ENCODE measurements at places on chromosomes 3 and 15.

GRCh38 chr3:172836390-172836997, 86.0 kb downstream of the ECT2 start:
- DNase-seq: no peak

GRCh38 chr3:59150039-59150438, 100.2 kb upstream of the CFAP20DC start:
- no peak for DNase-seq

GRCh38 chr15:36925653-36926426, 174.5 kb downstream of the MEIS2 start:
- no peak for DNase-seq

DNA sequence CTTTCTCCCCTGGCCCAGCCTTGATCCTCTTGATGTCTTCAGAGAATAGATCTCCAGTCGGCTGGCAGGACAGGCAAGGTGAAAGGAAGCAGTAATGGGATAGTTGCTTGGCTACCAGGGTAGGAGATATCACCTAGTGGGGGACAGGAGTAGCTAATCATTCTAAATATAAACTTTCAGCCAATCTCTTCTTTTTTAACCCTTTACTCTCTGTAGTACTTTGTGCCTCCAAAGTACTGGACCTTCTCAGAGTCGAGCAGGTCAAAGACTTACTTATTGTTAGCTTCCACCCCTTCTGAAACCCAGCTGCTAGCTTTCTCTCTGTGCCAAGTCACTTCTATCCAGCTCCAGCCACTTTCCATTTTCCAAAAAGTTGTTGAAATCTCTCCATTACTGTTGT, 43.4 kb upstream of the FILIP1L start:
- no peak for DNase-seq

DNA sequence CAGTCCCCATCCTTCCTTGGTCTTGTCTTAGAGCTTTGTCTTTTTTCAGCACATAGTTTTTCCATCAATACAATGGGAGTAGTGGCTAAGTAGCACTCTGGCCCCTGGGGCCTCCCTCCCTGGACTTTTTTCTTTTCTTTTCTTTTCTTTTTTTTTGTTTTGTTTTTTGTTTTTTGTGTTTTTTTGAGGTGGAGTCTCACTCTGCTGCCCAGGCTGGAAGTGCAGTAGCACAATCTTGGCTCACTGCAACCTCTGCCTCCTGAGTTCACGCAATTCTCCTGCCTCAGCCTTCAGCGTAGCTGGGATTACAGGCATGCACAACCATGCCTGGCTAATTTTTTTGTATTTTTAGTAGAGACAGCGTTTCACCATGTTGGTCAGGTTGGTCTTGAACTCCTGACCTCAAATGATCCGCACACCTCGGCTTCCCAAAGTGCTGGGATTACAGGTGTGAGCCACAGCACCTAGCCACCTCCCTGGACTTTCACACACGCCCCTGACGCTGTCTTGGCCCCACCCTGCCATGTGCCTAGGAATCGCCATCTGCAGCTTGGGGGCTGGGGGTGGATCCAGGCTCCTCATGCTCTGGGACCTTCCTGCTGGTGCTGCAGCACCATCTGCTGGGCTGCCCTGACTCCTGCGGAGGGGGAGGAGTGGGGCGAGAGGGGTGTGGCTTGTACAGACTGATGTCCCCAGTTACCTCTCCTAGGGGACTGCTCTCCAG, 2.8 kb downstream of the C15orf39 start:
- peak; percentile 71 for DNase-seq

DNA sequence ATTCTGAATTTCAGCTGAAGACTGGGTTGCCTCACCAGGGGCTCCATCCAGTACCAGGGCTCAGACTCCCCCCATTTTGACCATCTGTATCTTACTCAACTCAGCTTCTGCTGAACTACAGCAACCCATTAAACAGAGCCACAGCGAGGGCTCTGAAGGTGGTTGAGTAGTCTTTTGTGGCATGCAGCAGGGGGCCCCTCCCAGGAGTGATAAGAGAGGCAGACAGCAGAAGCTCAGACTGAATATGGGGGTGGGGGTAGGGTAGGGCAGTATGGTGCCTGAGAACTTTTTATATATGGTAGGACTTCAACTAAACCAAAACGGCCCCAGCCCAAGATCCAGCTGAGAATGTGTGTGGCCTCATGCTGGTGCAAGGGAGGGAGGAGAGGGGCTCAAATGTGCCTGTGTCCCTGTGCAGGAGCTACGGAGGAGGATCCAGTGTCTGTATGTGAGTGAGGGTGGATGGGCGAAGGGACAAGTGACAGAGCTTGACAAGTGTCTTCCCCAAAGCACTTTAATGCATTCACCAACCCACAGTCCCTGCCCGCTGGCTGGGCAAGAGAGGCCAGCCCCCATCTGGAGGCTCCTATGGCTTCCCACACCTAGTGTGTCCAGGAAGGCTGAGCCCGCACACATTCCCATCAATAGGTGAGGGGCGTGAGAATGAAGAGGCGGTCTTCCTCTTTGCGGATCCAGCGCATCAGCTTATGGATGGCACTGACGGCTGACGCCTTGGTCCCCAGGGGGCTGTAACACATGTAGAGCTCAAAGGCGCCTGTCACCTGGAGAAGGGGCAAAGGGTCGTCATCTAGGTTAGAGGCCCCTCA, 4.9 kb upstream of the MST1R start:
- no peak for DNase-seq

- no peak for DNase-seq
Measured at GRCh38 chr15:39058351-39059131, 493.9 kb upstream of the RASGRP1 start.

DNA sequence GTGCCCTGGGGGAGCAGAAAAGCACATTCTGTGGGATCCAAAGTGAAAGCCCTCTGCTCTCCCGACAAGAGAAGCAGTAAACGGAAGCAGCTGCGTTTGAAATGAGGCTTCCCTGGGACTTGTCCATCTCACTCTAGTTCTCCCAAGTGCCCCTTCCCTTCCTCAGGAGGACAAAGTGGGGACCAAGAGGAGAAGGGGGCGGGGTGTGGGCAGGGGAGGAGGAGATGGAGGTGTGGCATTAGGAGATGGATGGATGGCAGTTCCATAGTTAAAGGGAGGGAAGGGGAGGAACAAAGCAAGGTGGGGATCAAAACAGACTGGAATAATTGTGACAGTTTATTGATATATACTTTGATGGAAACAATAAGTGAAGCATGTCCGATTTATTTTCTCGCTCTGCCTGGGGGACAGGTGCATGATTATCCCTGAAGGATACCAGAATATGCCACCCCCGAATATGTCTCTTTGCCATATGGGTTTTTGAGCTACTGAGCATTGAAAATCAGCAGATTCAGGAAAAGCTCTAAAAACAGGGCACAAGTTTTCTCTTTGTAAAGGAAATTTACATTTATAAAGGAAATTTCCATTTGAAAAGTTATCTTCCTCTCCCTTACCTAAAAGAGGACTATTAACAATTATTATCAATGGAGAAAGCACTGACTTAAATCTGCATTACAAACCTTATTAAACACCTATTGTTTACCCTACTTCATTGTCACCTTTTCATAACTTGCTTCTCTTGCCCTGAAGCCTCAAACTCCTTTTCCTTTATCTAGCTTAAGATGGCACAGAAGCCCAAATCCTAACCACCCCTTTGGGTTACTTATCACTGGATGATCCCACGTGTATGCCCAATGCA, 58.9 kb upstream of the DAZL start:
- DNase-seq: no peak

DNA sequence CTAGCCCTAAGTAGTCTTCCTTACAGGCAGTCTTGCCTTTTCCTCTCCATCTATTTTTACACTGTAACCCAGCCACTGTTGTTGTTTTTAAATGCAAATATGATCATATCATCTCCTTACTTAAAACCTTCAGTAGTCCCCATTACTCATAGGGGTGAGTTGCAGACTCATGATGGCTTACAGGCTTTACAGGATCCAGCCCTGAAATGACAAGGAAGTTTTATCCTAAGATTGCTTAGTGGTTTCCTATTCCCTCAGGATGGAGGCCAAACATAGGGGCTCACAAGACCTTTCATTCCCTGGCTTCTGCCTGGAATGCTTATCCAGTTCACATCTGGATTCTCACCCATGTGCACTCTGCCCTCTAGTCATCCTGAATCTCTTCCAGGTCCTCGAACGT, 27.7 kb upstream of the PCOLCE2 start:
- DNase-seq: no peak

- DNase-seq: no peak
Measured at GRCh38 chr3:44870375-44871061, 3.9 kb upstream of the TGM4 start.

DNA sequence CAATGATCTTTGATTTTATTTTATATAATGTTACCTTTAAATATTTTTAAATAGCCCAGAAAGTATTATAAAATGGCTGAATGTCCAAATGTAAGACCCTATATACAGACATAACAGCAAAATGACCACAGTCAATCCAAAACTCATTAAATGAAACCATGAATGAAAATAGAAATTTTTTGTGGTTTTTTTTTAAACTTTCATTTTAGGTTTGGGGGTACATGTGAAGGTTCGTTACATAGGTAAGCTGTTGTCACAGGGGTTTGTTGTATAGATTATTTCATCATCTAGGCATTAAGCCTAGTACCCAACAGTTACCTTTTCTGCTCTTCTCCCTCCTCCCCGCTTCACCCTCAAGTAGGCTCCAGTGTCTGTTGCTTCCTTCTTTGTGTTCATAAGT, 108.8 kb downstream of the FAIM start:
- DNase-seq: no peak

GRCh38 chr3:180274536-180274935, 237.8 kb upstream of the PEX5L start:
- DNase-seq: no peak

DNA sequence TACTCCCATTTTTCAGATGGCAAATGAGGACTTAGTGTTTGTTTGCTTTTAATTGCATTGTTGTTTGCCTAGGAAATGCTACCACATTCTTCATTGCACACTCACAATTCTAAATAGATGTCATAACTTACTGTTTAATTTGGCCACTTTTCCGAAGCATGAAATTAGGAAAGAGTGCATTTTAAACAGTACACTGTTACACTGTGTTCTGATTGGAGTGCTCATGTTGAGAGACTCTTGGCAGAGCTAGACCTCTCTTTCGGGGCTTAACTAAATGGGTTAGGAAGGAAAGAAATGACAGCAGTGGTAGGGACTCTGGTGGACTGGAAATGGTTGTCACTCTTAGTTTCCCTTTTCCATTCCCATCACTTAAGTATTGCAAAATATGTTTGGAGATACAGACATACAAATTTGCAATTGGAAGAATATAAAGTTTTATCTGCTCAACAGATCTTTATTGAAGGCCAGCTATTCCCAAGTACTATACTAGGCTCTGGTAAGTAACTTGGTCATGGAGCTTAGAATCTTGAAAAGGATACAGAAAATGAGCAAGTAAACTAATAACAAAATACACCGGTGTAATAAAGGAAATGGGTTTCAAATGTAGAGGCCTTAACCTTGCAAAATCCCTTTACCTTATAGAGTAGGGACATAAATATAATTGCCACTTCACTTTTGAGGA, 90.2 kb downstream of the DCUN1D1 start:
- DNase-seq: no peak

GRCh38 chr15:42034628-42035434, 14.0 kb upstream of the PLA2G4E start:
- no peak for DNase-seq

- DNase-seq: peak; percentile 3
Measured at GRCh38 chr3:193780810-193781478, 187.9 kb downstream of the OPA1 start.

- no peak for DNase-seq
Measured at GRCh38 chr3:53691885-53692284, 154.3 kb downstream of the CHDH start.
